ENCODE measurements at places on chromosomes 5 and 9.

DNA sequence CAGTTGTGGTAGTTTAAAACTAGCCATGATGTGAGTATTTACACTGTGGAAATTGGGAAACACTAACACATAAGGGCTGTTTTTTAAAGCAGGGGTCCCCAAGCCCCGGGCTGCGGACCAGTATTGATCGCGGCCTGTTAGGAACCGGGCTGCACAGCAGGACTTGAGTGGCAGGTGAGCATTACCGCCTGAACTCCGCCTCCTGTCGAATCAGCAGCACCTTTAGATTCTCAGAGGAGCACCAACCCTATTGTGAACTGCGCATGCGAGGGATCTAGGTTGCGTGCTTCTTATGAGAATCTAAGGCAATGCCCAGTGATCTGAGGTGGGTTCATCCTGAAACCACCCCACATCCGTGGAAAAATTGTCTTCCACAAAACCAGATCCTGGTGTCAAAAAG lies 127.8 kb downstream of the PCSK5 start:
- DNase-seq = no peak

- no peak for DNase-seq
Observed at GRCh38 chr5:99089822-99090549, 161.2 kb upstream of the CHD1 start.

DNA sequence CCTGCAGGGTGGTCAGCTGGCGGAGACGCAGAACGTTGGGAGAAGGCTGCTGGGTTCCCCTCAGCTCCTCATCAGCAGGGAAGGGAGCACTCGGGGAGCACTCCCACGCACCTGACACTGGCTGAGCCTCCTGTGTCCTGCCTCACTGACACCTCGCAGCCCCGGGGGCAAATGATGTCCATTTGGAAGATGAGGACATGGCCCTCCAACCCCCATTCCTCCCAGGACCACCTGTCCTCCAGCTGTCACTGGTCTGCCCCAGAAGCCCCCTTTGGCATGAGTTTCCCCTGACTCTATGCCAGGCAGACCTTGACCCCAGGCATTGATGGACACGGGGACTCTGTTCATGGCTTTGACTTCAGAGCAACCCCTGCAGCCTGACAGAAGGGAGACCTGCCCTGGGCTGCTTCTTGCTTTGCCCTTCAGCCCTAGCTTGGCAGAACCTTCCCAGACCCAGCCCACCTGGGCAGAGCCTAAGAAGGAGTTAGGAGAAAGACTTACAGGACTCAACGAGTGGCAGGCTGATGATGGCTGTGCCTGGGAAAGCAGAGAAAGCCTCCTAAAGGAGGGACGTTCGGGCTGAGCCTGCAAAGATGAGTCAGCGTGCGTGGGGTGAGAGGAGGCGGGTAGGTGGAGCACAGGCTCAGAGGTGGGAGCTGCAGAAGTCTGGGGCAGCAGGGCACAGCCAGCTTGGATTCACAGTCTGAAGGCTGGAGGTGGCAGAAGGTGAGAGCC lies 90.6 kb downstream of the LMX1B start:
- no peak for DNase-seq

- no peak for DNase-seq
Observed at GRCh38 chr9:127770583-127770904, 7.9 kb downstream of the SH2D3C start.

DNA sequence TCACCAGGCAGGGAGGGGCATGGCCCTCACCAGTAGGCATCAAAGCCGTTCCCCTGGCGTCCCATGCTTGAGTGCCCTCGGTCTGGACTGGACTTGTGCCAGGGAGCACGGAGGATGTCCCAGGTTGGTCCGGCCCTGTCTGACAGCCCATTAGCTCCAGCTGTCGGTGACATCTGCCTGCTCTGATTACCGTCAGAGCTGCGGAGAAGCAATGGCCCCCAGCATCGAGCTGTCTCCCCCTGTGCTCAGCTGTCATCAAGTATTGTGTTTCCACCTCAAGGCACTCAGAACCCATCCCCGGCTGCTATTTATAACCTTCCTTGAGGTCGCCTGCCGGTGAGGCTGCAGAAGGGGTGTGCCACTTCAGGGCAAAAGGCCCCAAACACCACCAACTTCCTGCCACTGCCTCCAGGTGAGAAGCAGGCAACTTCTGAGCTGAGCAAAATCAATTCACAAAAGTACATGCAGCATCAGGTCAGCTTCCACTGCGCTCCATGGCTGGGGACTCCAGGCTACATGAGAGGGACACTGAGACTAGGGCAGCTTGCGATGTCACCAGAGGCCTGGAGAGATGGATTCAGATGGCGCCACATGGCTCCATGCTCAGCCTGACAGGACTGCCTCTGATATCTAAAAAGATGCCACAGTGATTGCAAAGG lies 142.7 kb downstream of the C5orf15 start:
- DNase-seq = peak; percentile 62

GRCh38 chr5:168411871-168412270 lies 74.4 kb upstream of the RARS1 start:
- DNase-seq = no peak

GRCh38 chr9:109640580-109641371 lies 139.2 kb upstream of the PALM2AKAP2 start:
- DNase-seq = no peak

DNA sequence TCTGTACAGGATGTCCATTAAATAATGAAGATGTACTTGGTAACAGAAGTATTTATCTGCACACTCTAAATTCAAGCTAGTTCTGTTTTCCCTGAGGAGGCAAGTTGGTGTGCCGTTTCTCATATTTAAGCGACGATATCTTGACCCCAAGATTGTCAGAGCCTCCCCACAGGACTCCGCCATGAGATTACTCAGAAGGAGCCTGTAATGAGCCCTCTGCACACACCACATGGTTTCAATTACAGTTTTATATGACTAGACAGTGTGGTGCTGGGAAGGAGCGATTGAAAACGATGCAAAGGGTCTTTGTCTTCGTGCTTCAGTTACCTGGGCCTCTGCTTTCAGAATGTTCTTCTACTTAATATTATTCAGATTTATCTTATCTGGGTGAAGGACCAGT lies 840.4 kb upstream of the WWC1 start:
- no peak for DNase-seq

- no peak for DNase-seq
Observed at GRCh38 chr5:150621301-150621700, 19.2 kb upstream of the SYNPO start.

- no peak for DNase-seq
Observed at GRCh38 chr5:59579824-59580167, 313.7 kb downstream of the PDE4D start.

GRCh38 chr9:98883276-98883675 lies 60.4 kb upstream of the COL15A1 start:
- no peak for DNase-seq

DNA sequence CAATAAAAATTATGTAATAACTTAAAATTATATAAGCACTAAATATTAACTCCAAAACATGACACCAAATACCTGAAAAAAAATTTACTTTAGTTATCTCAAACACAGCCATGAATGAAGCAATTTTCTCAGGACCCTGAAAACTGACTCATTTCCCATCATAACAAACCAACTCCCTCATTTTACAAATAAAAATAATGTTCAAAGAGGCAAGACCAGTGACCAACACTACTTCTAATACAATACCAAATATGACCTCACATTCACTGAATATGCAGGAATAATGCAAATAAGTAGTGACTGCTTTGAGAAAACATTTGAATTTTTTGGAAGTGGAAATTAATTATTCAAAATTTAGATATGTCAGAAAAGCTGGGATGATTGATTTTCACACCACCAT lies 21.6 kb downstream of the FBLL1 start:
- DNase-seq = no peak

- no peak for DNase-seq
Observed at GRCh38 chr9:34741628-34742027, 31.7 kb upstream of the CCL21 start.

GRCh38 chr5:80125022-80125961 lies 90.1 kb downstream of the THBS4 start:
- DNase-seq = no peak

- DNase-seq = no peak
Observed at GRCh38 chr5:12217039-12217438, 312.8 kb upstream of the CTNND2 start.
